Left ventricle myocardium inferior (tissue), 1 donor: ENCODE measurements at places on chromosomes 1 and 21.

DNA sequence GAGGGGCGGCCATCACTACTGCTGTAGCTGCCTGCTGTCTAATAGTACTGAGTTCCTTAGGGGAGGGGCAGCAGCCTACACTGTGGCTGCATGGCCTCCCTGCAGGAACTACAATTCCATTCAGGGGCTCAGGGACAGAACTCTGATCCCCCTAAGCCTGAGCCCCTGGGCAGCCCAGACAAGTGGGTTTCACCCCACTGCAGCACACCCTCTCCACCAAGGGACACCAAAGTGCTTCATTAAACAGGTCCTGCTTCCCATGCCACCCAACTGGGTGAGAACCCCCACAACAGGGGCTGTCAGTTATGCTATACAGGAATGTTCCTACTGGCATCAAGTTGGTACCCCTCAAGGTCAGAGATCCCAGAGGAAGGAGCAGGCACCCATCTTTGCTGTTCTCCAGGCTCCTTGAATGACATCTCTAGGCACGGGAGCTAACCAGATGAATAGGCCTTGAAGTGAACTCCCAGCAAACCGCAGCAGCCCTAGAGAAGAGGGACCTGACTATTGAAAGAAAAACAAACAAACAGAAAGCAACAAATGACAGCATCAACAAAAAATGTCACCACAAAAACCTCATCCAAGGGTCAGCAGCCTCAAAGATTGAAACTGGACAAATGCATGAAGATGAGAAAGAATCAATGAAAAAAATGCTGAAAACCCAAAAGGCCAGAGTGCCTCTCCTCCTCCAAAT lies 437.4 kb downstream of the NUF2 start:
- DNase-seq = no peak
- no peak overlapping the region for H3K4me3 ChIP-seq
- H3K27ac ChIP-seq = no peak overlapping the region
- H3K36me3 ChIP-seq = no peaks in the 10 kb centered on the region
- no peaks in the 10 kb centered on the region for H3K27me3 ChIP-seq

- H3K4me3 ChIP-seq = no peak overlapping the region
- H3K36me3 ChIP-seq = peaks cover 11% of the 10 kb centered on the region
- H3K4me1 ChIP-seq = peaks cover 7% of the 10 kb centered on the region
- peaks cover 5% of the 10 kb centered on the region for H3K27me3 ChIP-seq
- DNase-seq = no peak
Observed at GRCh38 chr21:42755766-42756579, 102.6 kb downstream of the PDE9A start.

GRCh38 chr1:234934611-234935033 lies 194.0 kb downstream of the TOMM20 start:
- H3K4me3 ChIP-seq = no peak overlapping the region
- no peak overlapping the region for H3K27ac ChIP-seq
- no peak for DNase-seq
- no peaks in the 10 kb centered on the region for H3K36me3 ChIP-seq

DNA sequence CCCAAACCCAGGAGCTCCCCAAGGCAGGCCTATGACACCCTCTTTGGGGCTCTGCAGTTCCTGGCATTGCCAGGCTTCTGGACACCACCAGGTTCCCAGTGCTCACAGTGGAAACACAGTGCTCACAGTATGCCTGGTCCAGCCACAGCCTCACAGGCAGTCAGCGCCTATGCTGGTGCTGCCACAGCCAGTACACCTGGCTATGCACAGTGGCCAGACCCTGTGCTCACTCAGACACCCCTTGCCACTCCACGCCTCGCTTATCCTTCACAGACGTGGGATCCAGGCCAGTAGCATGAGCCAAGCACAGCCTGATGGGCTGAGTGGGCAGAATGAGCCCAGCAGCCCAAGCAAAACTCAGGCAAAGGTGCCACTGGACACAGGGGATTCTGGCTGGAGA lies 579.2 kb upstream of the ADGRL2 start:
- no peaks in the 10 kb centered on the region for H3K36me3 ChIP-seq
- H3K27ac ChIP-seq = peak overlapping the region; percentile 4
- no peaks in the 10 kb centered on the region for H3K27me3 ChIP-seq
- peak; percentile 34 for DNase-seq
- H3K4me1 ChIP-seq = peaks cover 36% of the 10 kb centered on the region

- H3K27me3 ChIP-seq = peaks cover 10% of the 10 kb centered on the region
- H3K36me3 ChIP-seq = no peaks in the 10 kb centered on the region
- DNase-seq = no peak
- H3K4me3 ChIP-seq = no peak overlapping the region
- no peak overlapping the region for H3K27ac ChIP-seq
Observed at GRCh38 chr21:31952828-31953227, 80.0 kb downstream of the HUNK start.

DNA sequence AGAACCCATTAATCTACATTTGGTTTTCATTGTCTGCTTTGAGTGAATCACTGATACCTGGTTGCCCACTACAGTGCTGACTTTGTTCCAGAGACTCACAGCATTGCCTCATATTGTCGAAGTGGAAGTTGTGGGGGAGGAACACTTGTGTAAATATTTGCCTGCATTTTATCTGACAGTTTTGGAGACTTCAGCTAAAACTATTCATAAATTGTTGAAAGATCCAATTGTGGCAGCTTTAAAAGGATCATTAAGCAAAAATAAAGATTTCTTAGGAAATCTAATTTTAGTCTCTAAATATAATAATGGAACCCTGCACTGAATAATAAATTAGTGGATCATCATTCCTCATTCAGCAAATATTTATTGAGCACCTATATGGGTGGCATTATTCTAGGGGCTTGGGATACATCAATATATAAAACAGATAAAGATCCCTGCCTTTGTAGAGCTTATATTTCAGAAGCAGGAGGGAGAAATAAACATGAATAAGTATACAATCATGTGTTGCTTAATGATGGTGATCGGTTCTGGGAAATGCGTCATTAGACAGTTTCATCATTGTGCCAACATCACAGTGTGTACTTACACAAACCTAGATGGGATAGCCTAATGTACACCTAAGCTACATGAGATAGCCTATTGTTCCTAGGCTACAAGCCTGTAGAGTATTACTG lies 73.5 kb downstream of the OSBPL9 start:
- no peak overlapping the region for H3K4me3 ChIP-seq
- no peaks in the 10 kb centered on the region for H3K36me3 ChIP-seq
- H3K27ac ChIP-seq = peak overlapping the region; percentile 64
- peaks cover 79% of the 10 kb centered on the region for H3K4me1 ChIP-seq

- H3K27me3 ChIP-seq = no peaks in the 10 kb centered on the region
- H3K4me3 ChIP-seq = no peak overlapping the region
- H3K4me1 ChIP-seq = peaks cover 30% of the 10 kb centered on the region
- H3K27ac ChIP-seq = no peak overlapping the region
Observed at GRCh38 chr1:11061652-11062365, 2.0 kb upstream of the SRM start.

- H3K4me1 ChIP-seq = peaks cover 70% of the 10 kb centered on the region
- peaks cover 33% of the 10 kb centered on the region for H3K36me3 ChIP-seq
- H3K27me3 ChIP-seq = no peaks in the 10 kb centered on the region
- no peak overlapping the region for H3K4me3 ChIP-seq
- no peak for DNase-seq
Observed at GRCh38 chr21:32387151-32387550, 5.7 kb downstream of the URB1 start.

- no peak overlapping the region for H3K4me3 ChIP-seq
- H3K27me3 ChIP-seq = peaks cover 20% of the 10 kb centered on the region
- H3K36me3 ChIP-seq = no peaks in the 10 kb centered on the region
- H3K4me1 ChIP-seq = no peaks in the 10 kb centered on the region
Observed at GRCh38 chr1:8152731-8153702, 126.9 kb upstream of the ERRFI1 start.

- H3K27me3 ChIP-seq = peaks cover 15% of the 10 kb centered on the region
- H3K27ac ChIP-seq = no peak overlapping the region
- DNase-seq = no peak
- H3K4me3 ChIP-seq = no peak overlapping the region
- no peaks in the 10 kb centered on the region for H3K4me1 ChIP-seq
- no peaks in the 10 kb centered on the region for H3K36me3 ChIP-seq
Observed at GRCh38 chr1:204617256-204618147, 68.0 kb downstream of the LRRN2 start.

DNA sequence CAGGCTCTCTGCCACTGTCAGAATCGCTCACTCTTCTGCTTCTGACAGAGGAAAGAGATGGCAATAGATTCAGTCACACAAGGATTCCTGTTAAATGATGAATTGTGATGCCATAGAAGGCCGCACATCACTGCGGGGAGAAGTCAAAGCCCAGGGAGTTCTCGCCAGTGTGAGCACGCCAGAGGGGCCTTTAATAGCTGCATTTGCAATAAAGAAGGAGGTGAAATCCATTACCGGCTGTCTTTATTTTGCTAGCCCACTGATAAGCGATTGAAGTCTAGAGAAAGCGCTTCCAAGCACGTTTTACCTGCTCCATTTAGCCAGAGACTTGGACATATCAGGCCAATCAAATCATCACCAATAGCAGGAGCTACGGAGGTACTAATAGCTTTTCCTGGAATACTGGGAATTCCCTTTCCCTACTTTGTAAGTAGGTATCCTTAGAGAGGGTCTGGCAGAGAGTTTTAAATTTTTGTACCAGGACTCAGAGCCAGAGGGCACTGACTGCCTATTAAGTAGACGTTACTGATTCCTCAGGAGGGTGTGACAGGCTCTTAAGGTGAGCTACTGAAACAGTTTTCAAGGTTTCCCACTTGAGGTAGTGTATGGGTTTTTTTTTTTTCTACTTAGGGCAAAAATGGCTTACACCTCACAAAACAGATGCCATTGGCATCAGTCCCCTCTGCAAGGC lies 10.2 kb upstream of the TARBP1 start:
- no peaks in the 10 kb centered on the region for H3K27me3 ChIP-seq
- peaks cover 12% of the 10 kb centered on the region for H3K4me1 ChIP-seq
- no peak for DNase-seq
- H3K4me3 ChIP-seq = no peak overlapping the region
- no peaks in the 10 kb centered on the region for H3K36me3 ChIP-seq
- no peak overlapping the region for H3K27ac ChIP-seq

DNA sequence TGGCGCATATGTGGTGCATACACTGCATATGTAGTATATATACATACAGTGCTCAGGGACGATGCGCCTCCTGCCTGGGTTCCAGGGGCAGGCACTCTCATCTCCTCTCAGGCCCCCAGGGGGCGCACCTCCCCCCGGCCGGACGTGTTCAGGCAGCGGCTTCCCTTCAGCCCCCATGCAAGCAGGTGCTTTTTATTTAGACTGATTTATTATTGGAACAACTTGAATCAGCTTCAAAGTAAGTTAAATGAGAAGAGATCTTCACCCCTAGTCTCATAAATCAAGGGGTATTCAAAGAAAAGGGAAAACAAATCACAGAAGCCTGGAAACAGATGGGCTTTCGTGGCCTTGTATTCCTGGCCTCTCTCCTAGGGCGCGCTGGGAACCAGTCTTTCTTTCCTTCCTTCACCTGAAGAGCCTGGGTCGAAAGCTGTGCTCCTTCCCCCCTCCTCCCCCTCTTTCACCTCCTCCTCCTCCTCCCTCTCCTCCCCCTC lies 64.6 kb downstream of the UBIAD1 start:
- no peak overlapping the region for H3K27ac ChIP-seq
- H3K36me3 ChIP-seq = no peaks in the 10 kb centered on the region
- DNase-seq = peak; percentile 43
- peaks cover 97% of the 10 kb centered on the region for H3K27me3 ChIP-seq
- no peaks in the 10 kb centered on the region for H3K4me1 ChIP-seq

- DNase-seq = no peak
- H3K27ac ChIP-seq = no peak overlapping the region
- H3K27me3 ChIP-seq = no peaks in the 10 kb centered on the region
- H3K36me3 ChIP-seq = no peaks in the 10 kb centered on the region
- no peaks in the 10 kb centered on the region for H3K4me1 ChIP-seq
Observed at GRCh38 chr1:238647877-238648276, 738.5 kb upstream of the CHRM3 start.

DNA sequence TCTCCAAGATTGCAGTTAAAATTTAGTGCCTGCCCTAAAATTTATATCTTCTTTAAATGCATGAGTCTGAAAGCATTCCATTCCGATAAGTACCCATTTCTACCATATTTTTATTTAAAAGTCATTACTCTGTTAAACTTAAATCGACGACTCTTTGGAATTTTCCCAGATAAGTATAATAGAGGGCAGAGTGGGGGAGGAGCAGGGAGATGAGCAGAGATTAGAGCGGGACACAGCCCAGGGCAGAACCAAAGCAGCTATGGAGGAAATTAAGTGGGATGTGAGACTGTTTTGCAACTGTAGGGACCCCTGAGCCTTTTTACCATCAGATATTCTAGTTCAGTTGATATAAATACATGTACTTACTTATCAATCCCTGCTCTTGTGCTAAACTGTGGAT lies 257.9 kb downstream of the FGGY start:
- H3K4me1 ChIP-seq = no peaks in the 10 kb centered on the region
- DNase-seq = no peak
- no peak overlapping the region for H3K4me3 ChIP-seq
- peaks cover 19% of the 10 kb centered on the region for H3K36me3 ChIP-seq
- H3K27ac ChIP-seq = no peak overlapping the region

DNA sequence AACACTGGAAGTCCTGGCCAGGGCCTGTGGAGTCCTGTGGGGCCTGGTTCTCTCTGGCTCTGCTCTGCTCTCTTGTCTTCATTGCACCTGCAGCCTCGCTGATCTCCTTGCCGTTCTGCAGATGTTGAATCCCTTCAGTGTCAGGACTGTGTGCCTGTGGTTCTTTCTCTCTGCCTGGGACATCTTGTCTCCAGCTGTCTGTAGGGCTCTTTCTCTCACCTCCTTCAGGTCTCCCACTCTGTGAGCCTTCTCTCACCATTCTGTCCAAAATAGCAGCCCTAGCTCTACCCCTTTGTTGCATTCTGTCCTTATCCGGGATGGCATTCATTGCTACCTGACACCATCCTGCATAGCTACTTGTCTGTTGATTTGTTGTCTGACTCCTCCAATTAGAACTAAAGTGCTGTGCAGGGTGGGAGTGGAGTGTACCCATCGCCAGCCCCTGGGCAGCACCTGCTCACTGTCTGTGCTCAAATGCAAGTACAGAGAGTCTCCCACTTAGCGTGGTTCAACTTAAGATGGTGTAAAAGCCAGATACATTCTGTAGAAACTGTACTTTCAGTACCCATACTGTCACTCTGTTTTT lies 8.9 kb downstream of the PGBD2 start:
- H3K27me3 ChIP-seq = no peaks in the 10 kb centered on the region
- H3K4me1 ChIP-seq = peaks cover 31% of the 10 kb centered on the region
- H3K4me3 ChIP-seq = no peak overlapping the region
- peaks cover 46% of the 10 kb centered on the region for H3K36me3 ChIP-seq
- no peak for DNase-seq

DNA sequence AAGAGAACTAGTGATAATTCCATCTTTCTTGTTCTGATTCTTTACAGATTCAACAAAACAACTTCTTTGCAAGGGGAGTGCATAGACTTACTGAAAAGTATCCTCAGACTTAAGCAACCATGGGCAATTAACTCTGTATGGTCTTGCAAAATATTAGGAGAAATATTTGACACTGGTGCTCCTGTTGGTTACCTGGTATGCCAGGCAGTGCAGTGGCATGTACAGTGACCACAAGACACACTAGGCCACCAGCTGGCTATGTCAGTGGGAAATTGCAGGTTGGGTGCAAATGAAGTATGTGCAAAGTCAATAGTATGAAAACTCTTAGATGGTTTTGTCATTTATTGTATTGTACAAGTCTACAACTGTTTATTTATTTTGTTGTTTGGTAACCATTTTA lies 34.5 kb downstream of the EPS15 start:
- H3K4me1 ChIP-seq = peaks cover 42% of the 10 kb centered on the region
- DNase-seq = no peak
- H3K4me3 ChIP-seq = no peak overlapping the region
- no peaks in the 10 kb centered on the region for H3K27me3 ChIP-seq
- H3K36me3 ChIP-seq = peaks cover 12% of the 10 kb centered on the region
- H3K27ac ChIP-seq = no peak overlapping the region
